ENCODE measurements at places on chromosomes 5 and 9.

GRCh38 chr9:111691672-111692329, 30.4 kb downstream of the GNG10 start:
- no peak for DNase-seq

DNA sequence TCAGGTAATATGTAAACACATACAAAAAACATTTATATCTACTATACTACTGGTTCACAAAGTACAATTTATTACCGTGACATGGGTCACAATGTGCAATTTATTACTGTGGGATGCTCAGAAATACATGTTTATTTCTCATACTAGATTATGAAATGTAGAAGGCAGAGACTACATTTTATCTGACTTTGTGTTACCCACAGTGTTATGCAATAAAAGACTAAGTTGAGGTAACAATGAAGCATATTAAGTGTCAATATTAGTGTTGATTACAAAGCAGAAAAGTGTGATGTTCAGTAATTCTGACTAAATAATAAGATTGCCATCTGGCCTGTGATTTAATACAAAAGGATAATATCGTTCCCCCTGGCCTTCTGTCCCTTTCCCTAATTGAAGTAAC, 42.4 kb downstream of the CPLANE1 start:
- no peak for DNase-seq

DNA sequence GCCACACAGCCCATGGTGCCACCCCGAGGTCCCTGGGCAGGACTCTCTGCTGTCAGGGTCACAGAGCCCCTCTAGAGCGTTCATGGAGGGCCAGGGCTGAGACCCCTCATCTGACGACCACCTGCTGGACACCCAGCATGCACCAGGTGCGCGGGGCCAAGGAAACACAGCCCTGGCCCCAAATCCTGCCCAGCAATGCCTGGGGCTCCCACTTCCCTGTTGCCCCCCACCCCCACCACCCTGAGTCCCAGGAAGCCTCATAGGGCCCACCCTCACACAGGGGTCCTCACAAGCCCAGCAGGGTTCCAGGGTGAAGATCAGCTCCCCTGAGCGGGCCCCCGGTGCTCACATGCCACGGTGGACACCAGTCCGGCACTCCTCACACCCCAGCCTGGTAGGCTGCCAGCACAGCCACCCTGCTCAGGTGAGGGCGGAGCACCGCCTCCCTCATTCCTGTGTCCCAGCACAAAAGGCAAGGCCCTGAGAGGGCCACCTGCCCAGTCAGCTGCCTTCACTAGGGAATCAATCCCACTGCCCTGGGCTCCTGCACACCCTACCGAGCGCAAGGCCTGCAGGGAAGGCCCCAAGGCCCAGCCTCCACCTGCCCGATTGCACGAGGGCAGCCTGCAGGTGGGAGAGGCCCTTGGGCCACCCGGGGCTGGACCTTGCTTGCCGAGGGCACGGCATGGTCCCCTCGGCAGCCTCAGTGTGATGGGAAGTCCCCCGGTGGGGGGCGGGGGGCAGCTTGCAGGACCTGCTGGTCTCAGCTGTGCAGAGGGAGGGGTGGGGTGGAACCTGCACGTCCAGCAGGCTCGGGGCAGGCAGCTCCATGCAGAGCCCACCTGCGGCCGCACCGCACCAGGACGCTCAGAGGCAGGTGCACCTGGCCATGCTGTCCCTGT, 56.4 kb upstream of the UBAC1 start:
- DNase-seq, result no peak

DNA sequence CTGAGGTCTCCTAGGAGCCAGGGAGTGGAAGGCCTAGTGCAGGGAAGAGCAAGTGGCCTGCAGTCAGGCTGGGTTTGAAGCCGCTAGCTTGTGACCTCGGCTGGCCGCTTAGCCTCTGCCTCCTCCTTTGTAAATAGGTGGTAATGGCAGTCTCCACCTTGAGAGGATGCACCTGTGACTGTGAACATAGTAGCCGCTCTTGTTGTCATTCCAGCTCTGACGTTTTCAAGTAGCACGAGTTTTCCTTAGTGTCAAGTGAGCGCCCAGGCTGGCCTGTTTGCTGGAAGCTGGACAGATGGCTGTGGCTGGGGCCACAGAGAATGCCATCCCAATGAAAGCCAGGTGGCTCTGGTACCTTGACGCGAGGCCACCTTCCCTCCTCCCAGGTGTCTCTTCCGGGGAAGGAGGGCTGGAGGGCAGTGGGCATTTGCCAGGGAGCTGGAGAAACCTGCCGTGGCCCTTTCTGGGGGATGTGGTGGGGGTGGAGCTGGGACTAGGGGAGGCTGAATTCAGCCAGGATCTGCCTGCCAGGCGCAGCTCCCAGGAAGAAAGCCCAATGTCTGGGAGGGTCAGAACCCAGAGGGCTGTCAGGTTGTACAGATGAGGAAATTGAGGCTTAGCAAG, 2.5 kb downstream of the ASS1 start:
- DNase-seq, result no peak

DNA sequence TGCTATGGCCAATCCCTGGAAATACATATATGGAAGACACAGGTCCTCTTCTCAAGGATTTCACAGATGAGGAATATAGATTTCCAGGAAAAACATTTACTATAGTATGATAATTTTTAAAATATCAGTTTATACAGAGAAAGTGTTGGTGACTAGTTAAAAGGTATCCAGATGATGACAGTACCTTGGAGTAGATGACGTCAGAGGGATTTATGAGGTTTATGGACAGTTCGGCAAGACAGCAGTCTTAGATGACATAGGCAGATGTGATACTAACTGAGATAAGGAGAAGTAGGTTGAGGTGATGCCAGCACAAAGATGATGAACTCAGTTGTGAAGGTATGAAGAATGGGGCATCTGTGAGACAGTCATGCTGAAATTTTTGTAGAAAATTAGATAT, 750.3 kb downstream of the PRELID2 start:
- no peak for DNase-seq

- no peak for DNase-seq
Measured at GRCh38 chr9:136789523-136789937, 1.6 kb upstream of the TMEM141 start.

DNA sequence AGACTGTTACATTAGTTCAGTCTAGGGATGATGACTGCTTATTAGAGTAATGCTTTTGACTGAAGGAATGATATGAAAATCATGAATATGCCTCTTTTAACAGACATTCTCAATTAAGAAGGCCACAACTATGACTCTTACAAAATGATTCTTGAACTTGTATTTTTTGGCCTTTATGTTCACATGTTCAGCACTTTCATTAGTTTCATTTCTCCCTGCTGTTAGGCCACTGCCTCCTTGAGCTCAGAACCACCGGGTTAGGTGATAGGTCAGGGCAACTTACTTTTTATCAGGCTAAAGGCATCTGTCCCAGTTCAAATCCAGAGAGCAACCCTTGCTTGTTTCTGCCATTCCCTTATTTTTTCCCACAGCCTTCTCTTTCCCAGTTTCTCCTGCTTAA, 235.2 kb upstream of the ELL2 start:
- no peak for DNase-seq

- DNase-seq, result no peak
Measured at GRCh38 chr9:95595721-95596295, 79.0 kb upstream of the PTCH1 start.

- DNase-seq, result no peak
Measured at GRCh38 chr9:99023231-99023630, 79.5 kb downstream of the COL15A1 start.

DNA sequence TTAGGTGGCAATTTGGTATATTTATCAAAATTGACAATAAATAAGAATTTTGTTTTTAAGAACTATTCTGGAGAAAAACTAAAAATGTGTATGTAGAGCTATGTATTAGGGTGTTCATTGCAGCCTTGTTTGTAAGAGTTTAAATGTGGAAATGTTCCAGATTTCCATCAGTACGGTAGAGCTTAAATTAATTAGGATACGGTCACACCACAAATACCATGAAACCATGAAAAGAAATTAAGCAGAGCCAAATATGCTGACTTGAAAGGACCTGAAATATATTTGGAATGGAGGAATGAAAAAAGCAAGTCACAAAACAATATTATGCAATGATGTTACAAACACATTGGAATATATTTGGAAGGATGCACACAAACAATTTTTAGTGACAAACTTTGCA, 64.6 kb downstream of the ACTBL2 start:
- no peak for DNase-seq

- DNase-seq, result no peak
Measured at GRCh38 chr9:134185536-134186011, 21.2 kb upstream of the RNU6ATAC start.

GRCh38 chr9:112861638-112862555, 28.8 kb downstream of the SLC46A2 start:
- DNase-seq, result no peak

DNA sequence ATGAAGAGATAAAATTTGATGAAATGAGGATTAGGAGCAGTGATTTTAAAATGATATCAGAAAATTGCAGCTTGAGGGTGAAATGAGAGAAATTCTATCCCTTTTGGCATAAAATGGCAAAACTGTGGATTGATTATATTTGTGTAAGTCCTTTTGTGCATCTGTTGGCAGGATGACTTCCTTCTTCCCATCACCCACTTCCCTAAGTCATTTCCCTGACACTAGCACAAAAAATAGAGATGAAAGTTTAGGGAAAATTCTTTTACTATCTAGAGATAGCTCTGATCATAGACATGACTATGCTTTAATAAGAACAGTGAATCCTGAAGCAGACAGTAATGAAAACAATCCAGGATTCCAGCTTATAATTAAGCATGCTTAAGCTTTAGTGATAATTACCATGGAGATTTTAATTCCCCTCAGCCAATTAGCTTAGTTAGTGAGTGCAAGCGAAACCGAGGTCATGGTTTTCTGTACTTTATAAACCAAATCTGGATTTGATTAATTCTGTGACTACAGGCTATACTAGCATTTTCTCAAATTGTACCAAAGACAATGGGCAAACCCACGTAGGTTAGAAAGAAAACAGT, 163.6 kb upstream of the TARS1 start:
- no peak for DNase-seq

DNA sequence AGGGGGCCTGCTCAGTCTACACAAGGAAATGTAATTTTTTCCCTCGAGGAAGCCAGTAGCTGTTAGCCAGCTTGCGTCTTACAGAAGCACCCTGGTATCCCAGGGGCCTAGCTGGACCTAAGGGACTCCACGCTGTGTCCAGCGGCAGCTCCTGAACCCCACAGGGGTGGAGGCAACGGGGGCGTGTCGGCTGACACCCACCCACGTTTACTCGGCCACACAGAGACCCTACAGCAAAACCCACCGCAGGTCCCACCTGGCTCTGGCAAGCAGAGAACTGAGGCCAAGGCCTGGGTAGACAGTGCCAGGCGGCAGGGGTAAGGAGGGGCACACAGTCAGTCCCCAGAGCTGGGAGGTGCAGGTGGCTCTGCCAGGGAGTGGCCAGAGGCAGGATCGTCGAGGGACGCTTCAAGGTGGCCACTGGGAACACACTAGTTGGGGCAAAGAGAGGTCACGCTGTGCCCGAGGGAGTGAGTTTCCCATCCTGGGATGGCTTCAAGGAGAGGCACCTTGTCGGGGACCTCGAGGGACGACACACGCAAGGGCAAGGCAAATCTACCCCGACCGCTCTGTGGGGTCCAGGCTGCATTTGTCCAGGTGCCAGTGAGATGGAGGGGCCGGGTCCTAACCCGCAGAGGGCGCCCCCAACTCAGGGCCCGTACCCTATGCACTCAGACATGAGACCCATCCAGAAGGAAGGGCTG, 20.7 kb downstream of the BRD3OS start:
- DNase-seq, result no peak

DNA sequence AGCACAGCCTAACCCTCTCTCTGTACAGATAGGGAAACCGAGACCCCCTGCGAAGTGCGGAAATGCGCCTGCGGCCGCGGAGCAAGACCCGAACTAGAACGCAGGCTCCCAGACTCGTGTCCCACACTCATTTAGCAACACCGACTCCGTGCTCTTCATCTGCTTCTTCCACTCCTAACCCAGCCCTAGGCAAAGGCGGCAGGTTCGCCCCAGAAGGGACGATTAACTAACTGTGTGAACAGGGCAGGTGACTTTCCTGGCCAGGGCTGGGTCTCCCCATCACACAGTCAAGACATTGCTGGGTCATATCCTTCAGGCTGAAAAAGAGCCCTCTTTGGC, 903 bp downstream of the CDX1 start:
- DNase-seq, result no peak

DNA sequence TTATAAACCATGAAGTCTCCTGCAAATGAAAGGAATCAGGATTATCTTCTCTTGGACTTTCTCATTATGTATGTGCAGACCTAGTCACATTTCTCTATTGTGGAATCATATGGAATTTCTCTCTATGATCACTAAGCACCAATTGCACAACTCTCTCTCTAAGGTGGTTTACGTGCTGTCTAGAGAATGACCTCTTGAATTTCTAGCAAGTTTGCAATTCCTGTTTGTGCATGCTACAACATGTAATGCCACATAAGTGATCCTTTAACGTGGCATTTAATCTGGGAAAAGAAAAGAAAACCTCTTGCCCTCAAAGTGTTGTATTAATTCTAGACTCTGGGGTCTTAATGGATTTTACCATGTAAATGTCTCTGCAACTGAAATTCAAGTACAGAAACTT, 5.0 kb upstream of the PPP2R2B start:
- DNase-seq, result no peak

GRCh38 chr5:68444833-68445232, 229.3 kb downstream of the PIK3R1 start:
- DNase-seq, result no peak

- DNase-seq, result no peak
Measured at GRCh38 chr5:99614888-99615287, 686.1 kb upstream of the CHD1 start.

- no peak for DNase-seq
Measured at GRCh38 chr9:27870404-27870803, 297.1 kb upstream of the C9orf72 start.

DNA sequence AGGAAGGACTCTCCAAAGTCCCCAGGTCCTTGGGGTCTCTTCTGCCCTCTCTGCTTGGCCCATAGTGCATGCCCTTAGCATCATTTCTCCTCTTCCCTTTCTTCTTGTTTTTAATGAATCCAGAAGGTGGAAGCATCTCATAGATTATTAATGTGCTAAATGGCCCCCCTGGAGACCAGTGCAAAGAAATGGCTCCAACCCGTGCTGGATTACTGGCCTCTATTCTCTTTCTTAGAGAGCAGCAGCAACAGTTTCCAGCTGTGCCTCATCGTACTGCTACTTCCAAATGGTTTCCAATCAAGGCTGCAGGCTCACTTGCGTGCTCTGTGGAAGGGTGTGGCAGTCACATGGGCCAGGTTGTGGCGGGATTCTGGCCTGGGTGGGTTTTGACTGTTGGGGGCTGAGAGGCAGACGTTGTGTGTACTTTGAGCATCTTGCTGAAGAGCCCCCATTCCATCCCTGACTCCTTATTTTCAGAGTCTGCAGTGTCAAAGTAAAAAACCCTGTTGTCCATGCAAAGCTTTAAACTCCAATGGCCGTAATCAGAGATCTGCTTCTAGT, 139.7 kb downstream of the GABBR2 start:
- no peak for DNase-seq

DNA sequence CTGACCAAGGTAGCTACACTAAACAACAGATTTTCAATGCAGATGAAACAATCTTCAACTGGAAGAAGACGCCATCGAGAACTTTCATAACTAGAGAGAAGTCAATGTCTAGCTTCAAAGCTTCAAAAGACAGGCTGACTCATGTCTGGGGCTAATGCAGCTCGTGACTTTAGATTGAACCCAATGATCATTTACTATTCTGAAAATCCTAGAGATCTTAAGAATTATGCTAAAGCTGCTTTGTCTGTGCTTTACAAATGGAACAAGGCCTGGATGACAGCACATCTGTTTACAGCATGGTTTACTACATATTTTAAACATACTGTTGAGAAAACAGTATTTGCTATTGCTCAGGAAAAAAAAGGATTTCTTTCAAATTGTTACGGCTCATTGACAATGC, 54.9 kb downstream of the RICTOR start:
- no peak for DNase-seq
